Left ventricle myocardium inferior (tissue), 1 donor: ENCODE measurements at places on chromosomes 2 and 18. TPM values are rescaled to one million over a fixed set of nuclear protein-coding genes. Genes with fewer than 3 reads are reported as not detected.

Gene AKAIN1
- not detected for total RNA-seq

Gene GKN2
- not detected for total RNA-seq

Gene TLK1
- total RNA-seq: 26.3 TPM

Gene SLC5A7
- total RNA-seq: not detected

Gene HRH4
- 0.33 TPM for total RNA-seq

Gene SPDYA
- total RNA-seq: 0.14 TPM

Gene ST8SIA5
- 6.2 TPM for total RNA-seq

Gene EFR3B
- total RNA-seq: 8.7 TPM

Gene ALPP
- not detected for total RNA-seq

Gene EDAR
- 0.33 TPM for total RNA-seq

Gene PHLPP1
- 5.9 TPM for total RNA-seq

Gene DLX2
- not detected for total RNA-seq

Gene CFLAR
- 238 TPM for total RNA-seq

Gene OTOS
- total RNA-seq: not detected

Gene STPG4
- not detected for total RNA-seq

Gene MLPH
- 73.5 TPM for total RNA-seq

Gene ALPI
- not detected for total RNA-seq

Gene FAM117B
- total RNA-seq: 2.4 TPM

DNA sequence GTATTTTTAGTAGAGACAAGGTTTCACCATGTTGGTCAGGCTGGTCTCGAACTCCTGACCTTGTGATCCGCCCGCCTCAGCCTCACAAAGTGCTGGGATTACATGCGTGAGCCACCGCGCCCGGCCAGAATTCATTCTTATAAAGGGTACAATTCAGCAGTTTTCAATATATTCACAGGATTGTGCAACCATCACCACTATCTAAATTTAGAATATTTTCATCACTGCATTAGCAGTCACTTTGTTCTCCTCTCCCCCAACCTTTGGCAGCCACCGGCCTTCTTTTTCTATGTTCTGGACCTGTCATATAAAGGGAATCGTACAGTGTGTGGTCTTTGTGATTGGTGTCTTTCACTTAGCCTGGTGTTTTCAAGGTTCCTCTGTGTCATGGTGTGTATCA, 40.7 kb downstream of the TCF7L1 start:
- DNase-seq: no peak

DNA sequence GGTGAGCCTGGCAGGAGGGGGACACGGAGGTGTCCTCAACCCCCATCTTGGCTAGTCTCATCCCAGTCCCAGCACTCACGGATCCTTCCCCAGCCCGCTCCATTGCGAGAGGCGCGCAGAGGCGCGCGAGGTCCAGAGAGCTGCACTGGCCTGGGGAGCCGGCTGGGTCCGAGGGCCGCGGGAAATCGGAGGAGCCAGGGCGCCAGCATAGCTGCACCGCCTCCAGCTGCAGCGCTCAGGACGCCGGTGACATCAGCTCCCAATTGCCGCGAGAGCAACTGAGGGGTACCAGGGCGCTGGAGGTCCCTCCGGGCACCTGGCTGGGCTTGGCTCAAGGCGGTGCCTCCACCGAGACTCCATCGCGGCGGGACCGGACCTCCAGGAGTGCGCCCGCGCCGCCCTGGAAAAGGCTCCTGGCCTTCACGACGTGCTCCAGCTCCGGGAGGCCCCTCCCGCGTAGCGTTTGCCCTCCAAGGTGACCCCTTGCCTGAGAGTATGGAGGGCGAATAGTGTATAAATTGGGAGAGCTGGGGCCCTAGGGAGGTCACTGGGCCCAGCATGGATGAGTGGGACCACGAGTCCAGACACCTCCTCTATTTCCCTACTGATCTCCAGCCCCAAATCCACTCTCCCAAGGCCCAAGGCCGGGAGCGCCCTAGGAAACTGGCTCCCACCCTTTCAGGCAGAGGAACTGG, 5.5 kb downstream of the RTKN start:
- DNase-seq: no peak

DNA sequence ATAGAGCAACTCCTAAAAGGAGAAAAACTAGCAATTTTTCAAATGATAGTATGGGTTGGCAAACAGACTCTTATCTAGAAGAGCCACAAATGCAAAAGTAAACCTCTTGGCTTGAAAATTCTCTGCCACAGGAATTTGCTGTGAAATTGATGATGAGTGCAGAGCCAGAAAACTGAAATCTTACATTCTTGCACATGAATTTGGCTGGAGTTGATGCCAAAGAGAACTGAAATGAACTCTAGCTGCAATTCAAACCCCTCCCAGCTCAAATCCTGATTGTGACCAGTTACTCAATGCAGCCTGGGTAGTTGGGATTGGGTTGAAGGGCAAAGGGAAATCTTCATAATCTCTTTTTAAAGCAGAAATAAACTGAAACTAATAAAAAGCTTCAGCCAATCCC, 266.6 kb downstream of the PDE11A start:
- no peak for DNase-seq

DNA sequence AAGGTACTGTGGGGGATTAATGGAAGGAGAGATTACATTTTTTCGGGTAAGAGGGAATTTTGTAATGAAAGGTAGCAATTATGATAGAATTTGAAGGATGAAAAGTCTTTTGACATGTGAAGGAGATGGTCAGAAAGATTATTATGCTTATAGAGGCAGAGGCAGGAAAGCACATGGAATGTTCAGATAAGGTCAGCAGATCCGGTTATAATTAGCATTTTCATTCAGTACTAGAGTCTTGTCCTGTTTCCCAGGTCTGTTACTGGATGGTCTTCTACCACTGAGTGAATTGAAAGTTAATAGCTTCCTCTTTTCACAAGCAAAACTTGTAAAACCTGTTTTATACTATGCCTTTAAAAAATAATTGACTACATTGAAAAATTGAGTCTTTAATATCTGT, 116.9 kb downstream of the PHLPP1 start:
- no peak for DNase-seq

DNA sequence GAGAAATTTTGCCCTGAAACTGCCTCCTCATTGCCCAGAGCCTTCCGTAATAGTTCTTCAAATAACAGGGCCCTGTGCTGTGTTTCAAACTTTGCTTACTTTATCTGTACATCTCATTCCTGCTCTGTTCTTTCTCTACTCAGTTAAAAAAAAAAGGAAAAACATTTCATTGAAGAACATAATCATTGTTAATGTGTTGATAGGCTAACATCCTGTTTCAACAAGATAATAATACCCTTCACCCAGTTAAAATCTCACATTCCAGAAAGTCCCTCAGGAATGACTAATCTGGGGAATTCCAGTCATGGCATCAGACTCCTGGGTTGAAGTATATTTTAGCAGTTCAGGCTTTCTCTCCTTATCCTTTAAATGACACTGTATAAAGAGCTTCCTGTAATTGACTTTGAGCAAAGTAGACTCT, 45.6 kb upstream of the ITGAV start:
- no peak for DNase-seq

- no peak for DNase-seq
These were observed 429.1 kb downstream of the RNF144A start for GRCh38 chr2:7346336-7346735.

GRCh38 chr2:8242739-8243138, 439.1 kb upstream of the ID2 start:
- DNase-seq: no peak

DNA sequence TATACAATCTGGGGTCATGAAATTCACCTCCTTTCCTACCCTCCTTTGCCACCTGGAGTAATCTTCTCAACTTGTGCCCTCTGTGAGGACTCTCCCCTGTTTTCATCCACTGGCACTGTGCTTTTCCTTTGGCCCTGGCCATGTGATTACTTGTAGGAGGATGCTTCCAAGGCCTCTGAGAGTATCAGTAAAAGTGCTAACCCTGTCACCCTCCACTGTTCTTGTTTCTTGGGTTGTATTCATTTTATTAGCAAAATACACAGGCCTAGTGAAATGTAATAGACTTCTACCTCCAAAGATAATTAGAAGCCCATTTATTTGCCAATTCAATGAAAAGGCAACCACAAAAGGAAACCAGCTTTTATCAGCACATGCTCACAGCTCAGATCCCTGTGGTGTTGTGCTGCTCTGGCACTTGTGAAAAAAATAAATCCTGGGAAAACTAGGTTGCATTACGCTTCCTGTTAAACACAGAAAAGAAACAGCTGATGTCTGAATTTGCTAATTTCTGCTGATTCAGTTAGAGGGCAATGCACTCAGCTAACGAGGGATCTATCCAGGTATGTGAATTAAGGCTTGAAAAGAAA, 357.5 kb upstream of the ETAA1 start:
- no peak for DNase-seq

- no peak for DNase-seq
These were observed 285.3 kb upstream of the SLC8A1 start for GRCh38 chr2:40737180-40737579.

DNA sequence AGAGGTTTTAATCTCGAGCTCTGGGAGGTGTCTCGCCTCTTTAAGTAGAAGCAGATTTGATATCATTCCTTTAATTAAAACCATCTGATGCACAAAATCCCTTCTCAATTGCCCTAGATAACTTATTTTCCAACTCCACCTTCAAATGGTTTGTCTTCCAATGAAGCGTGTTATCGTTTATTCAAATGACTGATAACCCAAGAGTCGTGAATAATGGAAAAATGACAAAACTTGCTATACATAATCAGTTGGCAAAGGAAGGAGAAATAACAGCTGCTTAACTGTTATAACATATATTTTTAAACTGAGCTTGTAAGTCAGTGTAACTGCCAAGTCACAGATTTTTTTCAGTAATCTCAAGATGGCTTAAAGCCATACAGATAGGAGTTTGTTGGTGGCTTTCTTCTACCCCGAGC, 144.6 kb downstream of the QPCT start:
- no peak for DNase-seq

DNA sequence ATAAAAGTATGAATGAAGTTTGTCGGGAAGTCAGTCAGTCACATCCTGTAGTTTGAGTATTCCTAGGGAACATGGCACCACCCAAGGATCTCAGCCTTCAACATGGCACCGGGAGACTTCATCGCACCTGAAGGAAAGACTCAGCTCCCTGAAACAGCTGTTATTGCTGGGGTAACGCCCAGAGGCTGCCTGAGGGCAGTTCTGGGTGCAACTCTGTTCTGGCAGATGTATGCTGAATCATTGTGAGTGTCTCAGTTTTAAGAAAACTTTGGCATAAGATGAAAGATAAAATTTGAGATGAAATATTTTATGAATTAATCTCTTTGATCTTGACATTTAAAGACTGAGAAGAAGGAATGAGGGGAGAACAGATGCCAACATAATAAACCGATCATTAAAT, 49.9 kb upstream of the SERPINB2 start:
- DNase-seq: no peak

GRCh38 chr18:53402670-53403069, 821.8 kb downstream of the MBD2 start:
- no peak for DNase-seq

- no peak for DNase-seq
These were observed 166.9 kb downstream of the ARHGAP15 start for GRCh38 chr2:143296089-143296488.

DNA sequence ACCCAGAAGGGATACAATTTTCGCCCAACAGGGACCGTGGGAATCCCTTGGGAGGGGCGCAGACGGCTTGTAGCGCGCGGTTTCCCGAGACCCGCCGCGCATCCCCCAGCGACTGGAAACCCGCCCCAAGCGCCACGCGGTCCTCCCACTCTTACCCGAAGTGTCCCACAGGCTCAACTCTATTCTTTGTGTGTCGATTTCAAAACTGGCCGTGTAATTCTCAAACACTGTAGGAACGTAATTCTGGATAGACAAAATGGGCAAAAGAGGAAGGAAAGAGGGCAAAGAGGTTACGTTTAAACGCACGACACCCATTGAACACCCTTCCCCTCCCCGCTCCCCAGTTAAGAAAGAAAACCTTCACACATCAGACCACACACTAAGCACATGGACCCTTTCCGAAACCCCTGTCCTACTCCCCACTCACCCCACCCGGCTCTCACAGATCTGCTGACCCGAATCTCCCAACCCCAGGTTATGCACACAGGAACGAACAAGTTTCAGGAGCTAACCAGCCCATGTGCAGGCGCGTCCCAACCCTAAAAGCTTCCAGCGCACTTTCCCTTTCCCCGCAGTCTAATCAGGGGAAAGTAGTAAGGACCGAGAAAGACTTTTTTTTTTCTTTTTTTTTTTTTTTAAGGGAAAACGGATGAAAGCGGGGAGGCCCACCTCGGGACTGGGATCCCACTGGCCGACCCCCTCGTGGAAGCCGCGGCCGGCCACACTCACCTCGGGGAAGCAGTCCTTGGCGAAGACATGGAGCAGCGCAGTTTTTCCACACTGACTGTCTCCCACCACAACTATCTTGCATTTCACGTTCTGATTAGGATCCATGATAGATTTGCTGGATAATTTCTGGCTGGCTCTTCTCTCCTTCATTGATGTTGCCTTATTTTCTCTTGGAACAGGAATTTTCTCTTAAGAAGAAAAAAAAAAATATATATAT, 655 bp downstream of the RND3 start:
- no peak for DNase-seq

- DNase-seq: no peak
These were observed 209.8 kb downstream of the DCDC2C start for GRCh38 chr2:3913166-3913565.

GRCh38 chr2:35468245-35468644, 887.3 kb upstream of the CRIM1 start:
- DNase-seq: no peak

DNA sequence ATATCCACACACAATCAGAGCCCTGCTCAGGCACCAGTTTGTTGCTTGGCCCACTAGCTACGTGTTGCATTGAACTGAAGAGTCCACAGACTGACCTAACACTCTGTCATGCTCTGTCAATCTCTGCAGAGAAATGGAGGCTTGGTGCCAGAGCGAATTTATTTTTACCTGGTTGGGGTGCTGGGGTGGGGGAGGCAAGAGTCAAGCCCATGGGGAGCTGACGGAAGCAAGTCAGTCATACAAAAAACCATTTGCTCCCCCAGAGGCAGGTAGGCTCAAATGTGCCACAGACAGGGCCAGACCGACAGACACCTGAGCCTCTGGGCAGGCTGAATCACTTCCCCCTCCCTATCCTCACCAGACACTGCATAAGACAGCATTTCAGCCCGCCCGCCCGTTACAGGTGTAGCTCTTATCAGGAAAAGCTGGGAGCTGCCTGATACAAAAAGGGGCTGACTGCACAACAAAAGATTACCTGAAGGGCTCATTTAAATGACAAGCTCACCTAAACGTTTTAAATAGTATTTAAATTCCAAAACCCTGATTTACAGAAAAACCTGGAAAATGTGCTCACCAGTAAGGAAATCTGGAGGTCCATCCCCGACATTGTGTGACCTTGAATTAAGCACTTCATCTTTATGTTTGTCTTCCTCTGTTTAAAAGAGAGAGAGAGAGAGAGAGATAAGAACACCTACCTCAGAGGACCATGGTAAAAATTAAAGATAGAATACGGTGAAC, 2.1 kb upstream of the PCBP1 start:
- DNase-seq: no peak

- DNase-seq: no peak
These were observed 264.7 kb downstream of the METTL4 start for GRCh38 chr18:2306606-2307005.
